ENCODE measurements at places on chromosomes 11 and 22.

DNA sequence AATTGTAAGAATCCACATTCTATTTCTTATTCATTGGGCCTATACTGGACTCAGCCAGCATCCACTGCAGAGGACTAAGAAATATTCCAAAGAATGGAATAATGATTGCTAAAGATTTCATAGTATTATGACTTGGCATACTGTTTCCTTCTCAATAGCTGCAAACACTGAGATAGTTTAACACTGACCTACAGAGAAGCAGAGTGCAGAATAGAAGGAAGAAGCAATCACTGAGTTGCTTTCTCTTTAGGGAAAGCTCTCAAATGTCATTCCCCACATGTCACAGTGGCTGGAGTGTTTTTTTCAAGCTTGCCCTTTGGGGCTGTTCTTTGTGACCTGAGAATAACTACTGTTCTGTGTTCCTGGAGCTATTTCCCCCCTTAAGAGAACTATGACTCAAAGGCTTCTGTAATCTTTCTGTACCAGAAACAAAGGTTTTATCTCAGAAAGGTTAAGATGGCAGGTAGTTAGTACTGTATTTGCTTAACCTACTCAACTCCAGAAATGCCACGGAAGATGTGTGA, 243.6 kb upstream of the LUZP2 start:
- no peak for DNase-seq

DNA sequence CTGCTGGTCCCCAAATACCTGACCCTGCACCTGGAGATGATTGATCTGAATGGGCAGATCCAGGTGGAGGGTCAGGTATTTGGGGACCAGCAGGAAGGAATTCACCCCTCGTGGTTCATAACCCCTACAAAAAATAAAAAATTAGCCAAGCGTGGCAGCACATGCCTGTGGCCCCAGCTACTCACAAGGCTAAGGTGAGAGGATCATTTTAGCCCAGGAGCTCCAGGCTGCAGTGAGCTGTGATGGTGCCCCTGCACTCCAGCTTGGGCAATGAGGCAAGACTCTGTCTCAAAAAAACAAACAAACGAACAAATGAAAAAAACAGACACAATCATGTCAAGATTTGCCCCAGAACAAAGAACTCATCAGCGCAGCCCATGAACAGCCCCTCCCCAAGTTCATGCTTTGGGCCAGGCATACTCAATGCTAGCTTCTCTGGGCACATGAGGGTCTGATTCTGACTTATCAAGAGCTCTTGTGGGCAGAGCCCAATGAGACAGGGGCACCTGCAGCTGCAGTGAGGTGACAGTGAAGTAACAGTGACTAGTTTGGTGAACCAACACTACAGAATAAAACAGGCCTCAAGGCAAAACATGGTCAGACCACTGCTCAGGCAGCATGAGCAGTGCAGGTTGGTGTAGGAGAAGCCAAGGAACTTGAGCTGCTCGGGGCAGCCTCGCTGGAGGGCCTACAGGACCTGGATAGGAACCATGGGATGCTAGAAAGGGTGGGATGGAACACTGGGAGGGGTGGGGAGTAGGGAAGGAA, 10.2 kb upstream of the FCHSD2 start:
- no peak for DNase-seq

DNA sequence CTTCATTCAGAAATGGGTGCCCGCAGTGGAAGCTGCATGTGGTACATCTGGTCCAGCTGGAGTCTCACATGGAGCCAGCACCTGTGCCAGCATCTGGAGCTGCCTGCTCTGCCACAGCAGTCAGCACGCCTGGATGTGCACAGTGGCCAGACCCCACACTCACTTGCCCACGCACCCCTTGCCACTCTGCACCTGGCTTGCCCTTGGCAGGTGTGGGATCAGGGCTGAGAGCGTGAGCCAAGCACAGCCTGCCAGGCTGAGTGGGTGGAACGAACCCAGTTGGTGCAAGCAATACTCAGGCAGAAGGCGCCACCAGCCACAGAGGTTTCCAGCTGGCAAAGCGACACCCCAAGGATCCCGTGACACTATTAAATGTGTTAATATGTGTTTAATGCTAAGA, 95.5 kb upstream of the AMOTL1 start:
- no peak for DNase-seq

GRCh38 chr11:44960200-44960845, 9.6 kb upstream of the TP53I11 start:
- no peak for DNase-seq

DNA sequence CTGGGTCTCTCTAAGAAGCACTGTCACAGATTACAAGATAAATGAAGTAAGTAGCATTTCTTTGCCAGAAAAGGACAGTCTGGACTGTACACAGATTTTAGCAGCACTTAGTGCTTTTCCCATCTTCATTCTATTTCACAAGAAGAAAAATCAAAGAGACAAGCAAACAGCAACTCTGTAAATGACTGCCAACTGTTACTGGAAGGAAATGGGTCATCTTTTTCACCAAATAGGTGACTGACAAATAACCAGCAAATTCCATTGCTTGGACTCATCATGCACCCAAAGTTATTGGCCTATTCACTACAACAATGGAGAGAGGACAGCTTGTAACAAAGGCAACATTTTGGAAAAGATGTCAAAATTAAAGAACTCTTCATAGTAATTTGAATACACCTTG, 28.9 kb upstream of the CARD18 start:
- DNase-seq, result no peak

DNA sequence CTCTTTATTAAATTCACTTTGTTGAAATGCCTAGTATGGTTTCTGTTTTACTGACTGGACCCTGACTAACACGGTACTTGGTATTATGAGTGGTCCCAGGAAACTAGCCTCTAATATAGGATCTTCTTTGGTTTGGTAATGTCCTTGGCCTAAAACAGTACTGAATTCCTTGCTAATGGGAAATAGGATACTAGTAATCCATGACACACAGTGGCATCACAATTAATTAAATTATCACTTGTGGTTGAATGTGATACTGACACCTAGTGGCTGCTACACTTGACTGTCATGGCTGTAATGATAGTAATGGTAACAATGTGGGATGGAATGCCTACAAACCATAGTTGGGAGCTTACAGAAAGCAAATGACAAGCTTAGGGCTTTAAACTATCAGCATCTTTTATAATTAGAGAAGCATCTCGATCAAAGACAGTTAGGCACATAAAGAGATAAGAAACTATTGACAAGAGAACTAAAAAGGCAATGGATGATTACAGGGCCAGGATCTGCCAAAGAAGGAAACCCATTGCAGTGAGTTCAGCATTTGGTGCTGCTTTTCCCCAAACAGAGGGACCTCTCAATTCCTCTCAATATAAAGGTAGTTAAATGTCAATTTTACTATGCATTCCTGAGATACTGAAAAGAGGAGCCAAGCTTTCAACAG, 8.6 kb downstream of the DNHD1 start:
- no peak for DNase-seq

GRCh38 chr11:15901054-15901453, 455.3 kb downstream of the SOX6 start:
- no peak for DNase-seq

GRCh38 chr11:85133636-85134035, 493.5 kb downstream of the DLG2 start:
- DNase-seq, result no peak

DNA sequence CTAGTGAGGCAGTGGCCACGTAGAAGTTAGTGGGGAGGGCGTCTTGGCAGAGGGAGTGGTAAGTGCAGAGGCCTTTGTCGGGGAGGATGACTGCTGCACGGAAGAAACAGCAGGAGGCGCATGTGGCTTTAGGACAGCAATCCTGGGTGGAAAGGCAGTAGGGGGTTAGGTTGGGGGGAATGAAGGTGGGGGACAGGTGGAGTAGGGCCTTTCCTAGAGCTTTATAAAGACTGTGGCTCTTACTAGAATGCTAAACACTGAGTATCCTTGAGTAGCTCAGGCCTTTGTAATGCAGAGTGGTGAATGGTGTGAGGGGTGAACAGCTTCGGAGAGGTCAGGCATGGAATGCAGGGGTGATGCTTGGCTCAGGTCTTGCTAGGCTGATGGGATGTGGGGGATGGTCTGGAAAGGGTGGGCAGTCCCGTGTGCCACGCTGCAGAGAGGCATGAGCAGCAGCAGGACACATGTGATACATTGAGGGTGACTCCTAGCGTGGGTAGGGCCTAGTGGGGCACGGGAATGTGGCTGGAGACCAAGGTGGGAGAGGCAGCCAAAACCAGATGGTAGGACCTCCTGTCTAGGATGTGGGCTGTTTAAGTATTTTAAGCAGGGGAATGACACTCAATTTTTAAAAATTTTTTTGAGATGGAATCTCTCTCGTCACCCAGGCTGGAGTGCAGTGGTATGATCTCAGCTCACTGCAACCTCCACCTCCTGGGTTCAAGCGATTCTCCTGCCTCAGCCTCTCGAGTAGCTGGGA, 19.2 kb downstream of the AP2A2 start:
- no peak for DNase-seq

- DNase-seq, result no peak
Measured at GRCh38 chr11:68369756-68370155, 57.4 kb downstream of the LRP5 start.
